ENCODE measurements at places on chromosomes 16 and 17.

GRCh38 chr17:28041844-28042656, 427 bp upstream of the NLK start:
- no peak for DNase-seq

GRCh38 chr16:57299009-57299718, 14.7 kb upstream of the PLLP start:
- DNase-seq = no peak

- no peak for DNase-seq
These were observed 36.6 kb upstream of the SMURF2 start for GRCh38 chr17:64698725-64699124.

DNA sequence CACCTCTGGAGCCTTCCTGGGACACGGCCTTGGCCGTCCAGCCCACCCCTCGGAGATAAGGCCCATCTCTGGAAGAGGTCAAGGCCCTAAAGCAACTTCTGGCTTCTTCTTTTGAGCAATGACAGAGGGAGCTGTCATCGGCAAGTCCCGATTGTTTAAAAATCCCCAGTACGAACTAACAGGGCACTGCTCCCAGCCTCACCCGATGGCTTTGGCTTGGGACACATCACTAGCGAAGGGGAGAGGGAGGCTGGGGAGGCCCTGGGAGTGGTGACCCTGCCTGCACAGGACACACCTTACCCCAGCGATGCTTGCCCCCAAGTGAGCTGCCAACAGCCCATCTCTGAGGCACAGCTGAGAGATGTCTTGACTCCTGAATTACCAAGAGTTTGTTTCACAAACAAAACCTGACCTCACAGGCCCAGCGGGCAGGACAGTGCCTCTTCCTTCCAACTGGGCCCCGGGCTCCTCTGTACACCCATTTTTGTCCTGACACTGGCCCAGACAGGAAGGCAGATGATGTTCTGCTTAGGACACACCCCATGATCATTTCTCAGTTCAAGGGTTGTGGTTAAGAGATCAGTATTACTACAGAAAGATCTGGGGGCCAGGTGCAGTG, 4.8 kb downstream of the SYNGR2 start:
- no peak for DNase-seq

DNA sequence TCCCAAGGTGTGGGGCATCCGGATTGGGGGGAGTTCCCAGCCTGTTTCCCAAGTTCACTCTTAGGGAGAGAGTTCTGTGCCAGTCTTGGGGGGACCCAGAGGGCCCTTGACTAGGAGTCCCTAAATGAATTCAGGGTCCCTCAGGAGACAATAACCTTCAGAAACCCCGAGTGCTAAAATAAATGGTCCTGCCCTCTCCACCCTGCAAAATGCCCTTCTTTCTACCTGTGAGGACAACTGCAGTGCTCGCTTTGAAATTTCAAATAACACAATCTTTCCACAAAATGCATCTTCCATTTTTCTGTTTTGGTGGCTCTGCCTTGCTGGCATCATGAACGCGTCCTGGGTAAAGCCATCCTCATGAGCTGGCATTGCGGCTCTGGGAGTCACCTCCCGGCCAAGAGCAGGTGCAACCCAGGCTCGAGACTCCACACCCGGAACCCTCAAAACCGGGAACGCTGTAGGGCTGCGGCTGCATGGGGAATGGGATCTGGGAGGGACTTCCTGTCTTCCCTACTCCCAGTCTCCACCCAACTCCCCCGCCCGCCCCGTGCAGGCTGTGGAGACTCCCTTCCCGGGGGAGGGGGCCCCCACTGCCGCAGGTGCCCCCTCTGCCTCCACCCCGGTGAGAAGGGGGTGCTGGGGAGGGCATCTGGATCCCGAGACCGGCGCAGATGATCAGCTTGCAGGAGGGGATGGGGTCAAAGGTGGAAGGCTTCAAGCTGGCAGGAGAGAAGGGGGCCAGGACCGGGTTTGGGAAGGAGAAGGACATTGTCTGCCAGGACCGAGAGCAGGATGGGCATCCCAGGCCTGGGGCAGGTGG, at the start of gene ZNF205:
Gene ZNF205, plus strand, starts transcription at position 529 of the 823 bp plus-strand sequence. CDS start 845 bp downstream, outside the sequence.
- peak; percentile 77 for DNase-seq

- no peak for DNase-seq
These were observed 114.7 kb downstream of the AMFR start for GRCh38 chr16:56310690-56311089.

DNA sequence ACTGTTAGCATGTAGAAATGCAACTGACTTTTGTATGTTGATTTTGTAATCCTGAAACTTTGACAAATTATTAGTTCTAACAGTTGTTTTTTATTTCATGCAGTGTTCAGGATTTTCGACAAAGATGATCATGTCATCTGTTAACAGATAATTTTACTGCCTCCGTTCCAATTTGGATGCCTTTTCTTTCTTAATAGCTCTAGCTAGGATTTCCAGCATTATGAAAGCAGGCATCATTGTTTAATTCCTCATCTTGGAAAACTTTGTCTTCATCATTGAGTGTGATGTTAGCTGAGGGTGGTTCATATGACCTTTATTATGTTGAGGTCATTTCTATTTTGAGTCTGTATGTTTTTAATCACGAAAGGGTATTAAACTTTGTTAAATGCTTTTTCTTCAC, 31.9 kb downstream of the RMI2 start:
- DNase-seq = no peak

DNA sequence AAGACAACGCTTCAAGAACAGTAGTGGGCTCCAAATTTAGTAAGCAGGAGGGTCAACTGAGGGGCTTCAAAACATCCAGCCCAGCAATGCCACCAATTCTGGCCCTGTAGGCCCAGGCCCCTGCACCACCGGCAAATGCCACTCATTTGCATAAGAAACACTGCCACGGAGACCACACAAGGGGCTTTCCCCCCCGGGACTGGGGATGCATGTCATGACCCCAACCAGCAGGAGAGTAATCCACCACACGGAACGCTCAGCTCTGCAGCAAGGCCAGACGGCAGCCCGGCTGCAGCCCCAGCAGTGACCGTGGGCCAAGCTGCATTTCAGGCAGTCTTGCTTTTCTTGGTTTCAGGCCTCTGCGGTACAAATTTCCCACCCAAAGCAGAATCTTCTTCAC, 14.1 kb downstream of the TMEM11 start:
- DNase-seq = no peak

- no peak for DNase-seq
These were observed 61.9 kb upstream of the CRYM start for GRCh38 chr16:21339941-21340340.

DNA sequence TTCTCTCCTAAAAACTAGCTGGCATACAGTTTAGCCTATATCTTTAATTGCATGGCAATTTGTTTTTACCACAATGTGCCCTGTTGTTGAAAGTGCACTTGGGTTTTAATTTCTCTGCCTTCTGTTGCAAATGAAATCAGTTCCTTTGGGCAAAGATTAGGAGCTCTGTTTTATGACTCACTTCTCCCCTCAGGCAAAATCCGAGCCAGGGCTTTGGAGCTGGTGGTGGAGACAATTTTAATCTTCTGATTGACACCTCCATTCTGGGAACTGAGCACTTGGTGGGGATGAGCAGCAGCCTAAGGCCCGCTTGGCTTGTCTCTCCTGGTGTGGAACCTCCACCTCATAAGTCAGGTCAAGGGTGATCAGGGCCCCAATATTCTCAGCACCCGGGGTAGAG, 13.3 kb upstream of the MYH8 start:
- no peak for DNase-seq

DNA sequence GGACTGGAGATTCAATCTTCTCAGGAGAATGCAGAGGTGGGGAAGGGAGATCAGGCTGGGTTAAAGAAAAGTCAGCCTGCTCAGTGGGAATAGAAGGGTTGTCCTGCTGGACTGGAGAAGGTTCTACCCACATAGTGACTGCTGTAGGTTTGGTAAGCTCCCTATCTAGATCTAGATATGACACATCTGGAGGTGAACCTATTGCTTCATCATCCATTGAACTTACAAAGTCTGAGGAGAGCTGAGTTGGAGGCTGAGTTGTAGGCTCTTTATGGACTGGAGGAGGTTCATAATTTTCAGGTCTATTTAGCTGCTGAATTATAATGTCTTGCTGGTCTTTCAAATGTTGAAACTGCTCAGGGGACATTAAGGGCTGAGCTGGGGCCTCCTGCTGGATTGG, 46.0 kb upstream of the NF1 start:
- DNase-seq = no peak

GRCh38 chr17:39652587-39653315, 12.4 kb upstream of the TCAP start:
- no peak for DNase-seq

GRCh38 chr17:5869041-5869745, 201.0 kb upstream of the WSCD1 start:
- no peak for DNase-seq

GRCh38 chr17:82297714-82298537, 19.5 kb downstream of the CD7 start:
- peak; percentile 84 for DNase-seq

- no peak for DNase-seq
These were observed 14.2 kb upstream of the ZFHX3 start for GRCh38 chr16:73062001-73062616.

DNA sequence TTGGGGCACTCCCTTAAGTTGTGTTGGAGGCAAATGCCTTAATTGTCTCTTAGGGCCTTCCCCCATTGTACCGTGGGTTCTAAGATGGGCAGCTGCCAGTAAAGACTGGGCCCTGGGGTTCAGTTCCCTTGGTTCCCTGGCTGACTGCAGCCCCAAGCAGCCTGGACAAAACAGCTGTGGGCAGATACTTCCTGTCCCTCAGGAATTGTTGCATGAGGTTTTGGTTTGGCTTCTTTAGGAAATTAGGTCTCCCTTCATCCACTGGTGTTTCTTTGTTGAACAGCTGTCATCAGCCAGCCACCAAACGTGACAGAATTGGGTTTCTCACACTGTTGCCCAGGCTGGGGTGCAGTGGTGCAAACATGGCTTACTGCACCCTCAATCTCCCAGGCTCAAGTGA, 42.0 kb upstream of the ETV4 start:
- no peak for DNase-seq

GRCh38 chr16:50373780-50374179, 5.0 kb upstream of the BRD7 start:
- no peak for DNase-seq

DNA sequence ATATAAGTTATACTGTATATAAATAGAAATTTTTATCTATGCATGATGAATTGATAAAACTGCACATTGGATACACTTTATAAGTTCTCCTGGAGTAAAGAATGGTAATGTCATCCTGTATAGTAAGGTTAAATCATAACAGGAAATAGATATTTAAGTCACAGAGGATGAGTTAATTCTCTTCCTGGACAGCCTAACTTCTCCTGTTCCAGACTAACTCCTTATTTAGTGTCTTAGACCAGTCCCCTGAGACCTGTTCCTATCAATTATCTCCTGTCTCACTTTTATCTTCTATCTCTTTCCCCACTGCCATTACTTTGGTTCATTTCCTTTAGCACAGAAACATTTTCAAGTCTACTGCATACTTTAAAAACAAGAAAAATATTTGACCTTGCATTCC, 46.5 kb downstream of the SSH2 start:
- no peak for DNase-seq

DNA sequence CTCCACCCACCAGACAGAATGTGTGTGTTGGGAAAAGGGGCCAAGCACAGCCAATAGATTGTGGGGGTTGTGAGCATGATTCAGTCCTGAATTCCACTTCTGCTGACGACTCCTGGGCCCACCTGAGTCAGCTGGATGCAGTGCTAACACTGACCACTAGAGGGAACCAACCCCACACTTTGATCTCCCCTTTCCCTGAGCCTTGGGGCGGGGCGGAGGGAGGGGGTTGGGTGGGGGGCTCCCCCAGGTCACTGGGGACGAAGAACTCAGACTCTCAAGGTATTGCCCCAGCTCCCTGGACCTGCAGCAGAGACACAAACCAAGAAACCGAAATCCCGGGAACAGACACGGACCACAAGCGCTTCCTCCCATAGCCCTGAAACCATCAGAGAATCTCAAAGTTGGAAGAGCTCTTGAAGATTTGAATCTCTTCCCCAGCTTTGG, 621 bp upstream of the CSHL1 start:
- DNase-seq = no peak

DNA sequence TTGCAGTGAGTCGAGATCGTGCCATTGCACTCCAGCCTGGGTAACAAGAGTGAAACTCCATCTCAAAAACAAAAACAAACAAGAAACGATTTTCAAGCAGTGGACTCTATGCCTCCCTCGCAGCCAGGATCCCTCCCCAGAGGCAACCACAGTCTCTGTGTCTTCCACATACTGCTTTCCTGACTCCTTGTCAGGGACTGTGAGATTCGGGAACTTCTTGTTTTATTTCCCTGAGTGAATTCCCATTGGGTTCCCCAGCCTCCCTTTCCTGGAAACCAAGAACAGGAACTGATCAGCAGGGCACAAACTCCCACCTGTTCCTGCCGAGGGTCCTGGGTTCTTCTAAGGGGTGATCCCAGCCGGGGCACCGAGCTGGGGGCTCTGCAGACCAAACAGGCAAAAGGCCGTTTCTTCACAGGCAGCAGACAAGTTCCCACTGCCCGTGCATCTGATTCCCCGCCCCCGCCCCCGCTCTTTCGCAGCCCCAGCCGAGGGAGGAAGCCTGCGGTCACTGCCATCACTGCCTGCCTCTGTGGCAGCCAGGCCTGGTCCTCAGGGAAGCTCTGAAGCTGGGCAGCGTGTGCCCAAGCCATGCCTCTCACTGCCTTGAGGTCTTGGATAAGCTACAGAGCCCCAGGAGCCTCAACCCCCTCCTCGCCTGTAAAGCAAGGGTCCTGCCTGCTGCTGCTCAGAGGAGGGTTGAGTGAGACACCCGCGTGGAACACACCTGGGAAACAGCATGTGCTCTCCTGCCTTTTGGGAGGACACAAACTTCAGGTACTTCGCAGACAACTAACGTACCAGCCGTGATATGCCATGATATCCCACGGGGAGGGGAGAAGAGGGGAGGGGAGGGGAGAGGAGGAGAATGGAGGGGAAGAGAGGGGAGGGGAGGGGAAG, 5.5 kb upstream of the PIEZO1 start:
- no peak for DNase-seq

DNA sequence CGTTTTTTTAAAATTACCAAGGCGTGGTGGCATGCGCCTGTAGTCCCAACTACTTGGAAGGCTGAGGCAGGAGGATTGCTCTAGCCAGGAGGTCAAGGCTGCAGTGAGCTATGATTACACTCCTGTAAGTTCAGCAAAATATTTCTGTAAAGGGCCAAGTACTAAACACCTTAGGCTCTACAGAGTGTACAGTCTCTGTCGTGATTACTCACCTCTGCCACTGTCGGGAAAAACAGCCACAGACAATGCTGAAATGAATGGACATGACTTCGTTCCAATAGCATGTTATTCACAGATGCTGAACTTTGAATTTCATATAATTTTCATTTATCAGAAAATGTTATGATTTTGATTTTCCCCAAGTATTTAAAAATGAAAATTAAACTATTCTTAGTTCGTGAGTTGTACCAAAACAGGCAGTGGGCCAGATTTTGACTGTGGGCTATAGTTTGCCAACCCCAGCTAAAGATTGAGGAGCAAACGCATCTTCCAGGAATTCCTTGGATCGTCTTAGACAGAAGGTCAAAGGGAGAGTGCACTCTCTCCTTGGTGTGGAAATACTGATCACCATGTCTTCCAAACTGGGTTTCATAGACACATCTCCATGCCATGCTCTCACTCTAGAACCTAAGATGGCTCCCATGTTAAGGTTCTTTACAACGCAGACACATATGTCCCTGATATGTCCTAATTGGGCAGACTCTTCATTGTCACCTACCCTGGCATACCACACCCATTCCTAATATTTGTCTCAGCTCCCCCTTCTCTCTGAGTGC, 89.5 kb downstream of the MARF1 start:
- DNase-seq = no peak

Data from NCI-H2029 (cell line).